ENCODE measurements at places on chromosomes 2 and 18.

- DNase-seq: no peak
Measured at GRCh38 chr18:50716902-50717301, 102.9 kb downstream of the MRO start.

DNA sequence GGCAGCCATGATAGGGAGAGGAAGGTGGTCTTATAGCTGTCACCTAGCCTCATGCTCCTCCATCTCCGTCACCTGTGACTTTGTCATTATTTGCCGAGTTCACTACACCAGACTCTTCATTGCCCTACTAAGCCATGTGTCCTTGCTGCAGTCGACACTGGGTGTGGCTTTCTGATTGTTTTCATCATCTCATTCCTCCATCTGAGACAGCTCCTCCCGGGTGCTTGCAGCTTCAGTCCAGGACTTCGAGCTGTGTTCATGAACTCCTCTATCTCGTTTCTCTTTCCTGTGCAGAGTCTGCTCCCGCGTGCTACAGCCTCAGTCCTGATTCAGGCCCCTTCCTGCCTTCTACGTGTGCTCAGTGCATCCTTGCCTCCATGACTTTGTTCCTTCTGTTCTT is 295.1 kb upstream of the TNP1 start:
- no peak for DNase-seq

DNA sequence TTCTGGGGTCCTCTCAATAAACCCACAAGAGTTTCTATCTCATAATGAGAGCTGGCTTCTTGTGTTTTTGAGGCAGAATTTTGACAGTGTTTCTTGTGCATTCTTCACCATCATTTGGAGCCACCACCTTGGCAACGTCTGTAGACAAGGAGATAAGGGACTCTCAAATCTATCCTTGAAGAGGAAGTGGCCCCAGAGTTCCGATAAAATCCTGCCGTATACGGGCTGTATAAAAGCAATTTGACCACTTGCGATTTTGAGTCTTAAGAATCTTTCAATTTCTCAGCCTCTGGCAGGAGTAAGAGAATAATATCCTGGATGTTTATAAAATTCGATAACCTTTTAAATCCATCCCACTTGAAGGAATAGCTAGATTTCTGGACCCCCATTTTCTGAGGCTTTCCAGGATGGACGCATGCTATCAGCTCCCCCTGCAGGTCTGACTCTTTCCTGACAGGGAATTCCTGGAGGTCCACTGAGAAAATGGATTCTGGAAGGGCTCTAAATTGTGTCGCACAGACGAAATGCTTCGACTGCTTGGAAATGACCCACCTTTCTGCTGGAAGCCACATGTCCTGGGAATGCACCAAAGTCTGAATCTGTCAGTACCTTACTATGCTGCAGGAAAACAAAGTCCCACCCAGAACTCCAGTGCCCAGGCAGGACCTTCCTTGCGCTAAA is 54.1 kb downstream of the E2F6 start:
- no peak for DNase-seq

DNA sequence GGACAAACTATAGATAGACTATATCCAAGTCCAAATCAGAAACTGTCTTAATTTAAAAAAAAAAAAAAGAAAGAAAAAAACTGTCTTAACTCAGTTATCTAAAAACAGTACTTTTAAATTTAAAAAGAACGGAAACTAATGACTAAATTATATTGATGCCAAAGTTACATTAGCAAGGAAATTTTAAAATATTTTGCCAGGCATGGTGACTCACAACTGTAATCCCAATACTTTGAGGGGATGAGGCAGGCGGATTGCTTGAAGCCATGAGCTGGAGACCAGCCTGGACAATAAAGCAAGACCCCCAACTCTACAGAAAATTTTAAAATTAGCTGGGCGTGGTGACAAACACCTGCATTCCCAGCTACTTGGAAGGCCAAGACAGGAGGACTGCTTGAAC is 30.9 kb downstream of the MEMO1 start:
- DNase-seq: no peak

DNA sequence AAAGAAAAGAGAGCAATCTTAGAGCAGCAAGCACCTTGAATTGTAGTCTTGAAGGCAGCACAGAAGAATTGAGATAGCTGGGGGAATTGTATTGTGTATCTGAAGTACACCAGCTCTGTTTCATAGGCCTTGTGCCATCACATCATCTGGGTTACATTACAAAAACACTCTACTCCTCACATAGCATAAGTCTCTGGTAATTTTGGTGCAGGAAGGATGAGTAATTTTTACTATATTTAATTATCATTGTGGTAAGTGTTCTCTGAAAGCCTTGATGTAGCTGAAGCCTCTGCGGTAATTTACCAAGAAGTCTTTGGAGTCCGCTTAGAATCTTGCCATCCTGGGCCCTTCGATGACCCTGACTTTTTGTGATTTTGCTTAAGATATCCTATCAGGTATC is 291.1 kb downstream of the ARHGAP15 start:
- no peak for DNase-seq

DNA sequence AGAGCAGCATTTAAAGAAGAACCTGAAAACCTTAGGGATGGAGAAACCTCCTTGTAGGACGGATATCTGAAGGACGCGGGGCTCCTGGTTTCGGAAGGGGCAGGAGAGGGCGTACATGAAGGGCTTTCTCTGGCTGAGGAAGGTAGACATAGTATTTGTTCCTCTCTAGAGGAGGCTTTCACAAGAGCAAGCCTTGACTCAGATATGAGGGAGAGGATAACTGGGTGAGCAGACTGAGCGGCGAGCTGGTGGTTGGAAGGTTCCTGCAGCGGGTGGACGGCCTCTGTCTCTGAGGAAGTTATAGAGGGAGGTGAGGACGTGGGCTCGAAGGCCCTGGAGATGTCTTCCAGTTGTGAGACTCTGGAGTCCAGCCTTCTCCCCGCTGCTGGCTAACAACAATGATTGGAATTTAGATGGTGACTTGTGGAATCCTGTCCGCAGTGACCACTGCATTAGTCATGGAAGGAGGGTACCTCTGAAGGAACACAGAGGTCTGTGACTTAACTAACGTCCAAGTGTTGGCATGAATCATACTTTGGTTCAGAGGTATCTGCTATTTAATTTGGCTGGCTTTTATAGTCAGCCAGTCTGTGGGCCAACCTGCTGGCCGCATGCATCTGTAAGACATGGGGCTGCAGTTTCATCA is 80.9 kb downstream of the ASAP2 start:
- no peak for DNase-seq

- no peak for DNase-seq
Measured at GRCh38 chr2:197328461-197328860, 17.9 kb upstream of the ANKRD44 start.

DNA sequence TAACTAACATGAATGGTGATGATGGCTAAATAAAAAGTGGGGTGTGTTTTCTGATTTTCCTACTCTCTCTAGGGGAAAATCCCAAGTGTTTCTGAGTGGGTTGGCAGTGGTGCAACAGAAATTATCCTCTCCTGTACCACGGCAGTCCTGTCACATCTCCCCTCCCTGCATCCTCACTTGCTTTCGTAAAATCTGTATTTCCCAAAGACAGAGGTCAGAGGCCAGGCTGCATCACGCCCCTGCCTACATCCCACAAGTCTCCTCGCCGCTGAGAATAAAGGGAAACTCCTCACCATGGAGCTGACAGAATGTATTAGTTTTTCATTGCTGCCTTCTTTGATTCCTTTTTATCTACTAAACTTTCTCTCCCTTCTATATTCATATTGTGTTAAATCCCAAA is 13.1 kb downstream of the FBLN7 start:
- no peak for DNase-seq

- DNase-seq: no peak
Measured at GRCh38 chr2:104744537-104744936, 109.4 kb upstream of the POU3F3 start.

GRCh38 chr18:22088029-22088428 is 81.4 kb upstream of the GATA6 start:
- DNase-seq: no peak

DNA sequence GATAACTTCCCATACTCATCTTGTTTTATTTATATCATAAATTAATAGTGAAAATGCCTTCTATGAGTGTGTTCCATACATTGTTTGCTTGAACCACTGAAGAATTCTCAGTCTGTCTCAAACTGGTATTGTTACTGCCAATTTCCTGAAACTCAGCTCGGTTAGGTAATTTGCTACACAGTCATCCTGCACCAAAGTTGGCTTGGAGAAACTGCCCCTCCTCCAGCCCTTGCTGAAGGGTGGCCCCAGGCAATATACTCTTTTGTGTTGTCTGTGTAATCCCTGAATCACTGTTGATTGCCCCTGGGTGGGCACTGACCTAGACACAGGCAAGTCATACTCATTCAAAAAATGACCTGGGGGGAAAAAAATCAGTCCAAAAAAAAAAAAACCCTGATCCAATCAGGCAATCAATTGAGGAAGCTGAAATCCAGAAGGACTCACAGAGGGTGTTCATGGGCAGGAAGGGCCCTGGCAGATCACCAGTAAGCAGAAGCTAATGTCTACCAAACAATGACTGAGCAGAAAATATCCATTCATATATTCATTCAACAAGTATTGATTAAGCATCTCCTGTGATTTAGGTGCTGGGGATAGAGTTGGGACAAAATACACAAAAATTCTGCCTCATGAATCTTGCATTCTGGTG is 3.8 kb upstream of the SESTD1 start:
- DNase-seq: no peak

- DNase-seq: no peak
Measured at GRCh38 chr2:210539578-210540416, 16.6 kb upstream of the CPS1 start.
